Testis (tissue), 5 donors: ENCODE measurements at places on chromosomes 11 and 22. TPM values are rescaled to one million over a fixed set of nuclear protein-coding genes. Genes with fewer than 3 reads are reported as not detected.

- DNase-seq: no peak
These were observed at the start of gene PAMR1 for GRCh38 chr11:35525501-35526175. TSS of gene PAMR1 (minus strand) at chr11:35525616. CDS start at chr11:35525585, 31 bp downstream.

The LRP4 gene
- 8.1 TPM for total RNA-seq

- no peak for DNase-seq
These were observed 52.8 kb downstream of the LRRC32 start for GRCh38 chr11:76617553-76618265.

- no peak for DNase-seq
These were observed 11.5 kb upstream of the SUN2 start for GRCh38 chr22:38767313-38767712.

DNA sequence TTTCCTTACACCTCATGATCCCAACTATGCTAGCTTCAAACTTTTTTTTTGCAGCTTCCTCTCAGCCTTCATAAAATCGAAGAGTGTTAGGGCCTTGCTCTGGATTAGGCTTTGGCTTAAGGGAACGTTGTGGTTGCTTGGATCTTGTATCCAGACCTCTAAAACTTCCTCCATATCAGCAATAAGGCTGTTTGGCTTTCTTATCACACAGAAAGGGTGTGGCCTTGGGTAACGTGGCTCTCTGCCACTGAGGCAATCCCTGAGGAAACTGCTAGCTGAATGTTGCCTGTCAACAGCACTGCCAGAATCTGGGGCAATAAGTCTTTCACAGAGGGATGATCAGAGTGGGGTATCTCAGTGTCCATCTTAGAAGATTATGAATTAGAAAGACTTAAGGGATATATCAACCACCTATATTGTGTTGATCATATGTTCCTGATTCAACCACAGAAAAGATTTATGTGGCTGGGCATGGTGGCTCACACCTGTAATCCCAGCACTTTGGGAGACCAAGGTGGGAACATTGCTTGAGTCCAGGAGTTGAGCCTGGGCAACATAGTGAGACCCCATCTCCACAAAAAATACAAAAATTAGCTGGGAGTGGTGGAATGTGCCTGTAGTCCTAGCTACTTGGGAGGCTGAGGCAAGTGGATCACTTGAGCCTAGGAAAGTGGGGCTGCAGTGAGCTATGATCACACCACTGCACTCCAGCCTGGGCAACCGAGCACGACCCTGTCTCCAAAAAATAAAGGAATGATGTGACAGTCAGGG, 12.5 kb upstream of the CUL5 start:
- DNase-seq: no peak

GRCh38 chr11:125170510-125171031, 6.0 kb downstream of the PKNOX2 start:
- DNase-seq: peak; percentile 55
